ENCODE measurements at places on chromosomes 13 and 19.
A peak's percentile ranks its signal among the peaks of the same experiment; 100 is the strongest.

DNA sequence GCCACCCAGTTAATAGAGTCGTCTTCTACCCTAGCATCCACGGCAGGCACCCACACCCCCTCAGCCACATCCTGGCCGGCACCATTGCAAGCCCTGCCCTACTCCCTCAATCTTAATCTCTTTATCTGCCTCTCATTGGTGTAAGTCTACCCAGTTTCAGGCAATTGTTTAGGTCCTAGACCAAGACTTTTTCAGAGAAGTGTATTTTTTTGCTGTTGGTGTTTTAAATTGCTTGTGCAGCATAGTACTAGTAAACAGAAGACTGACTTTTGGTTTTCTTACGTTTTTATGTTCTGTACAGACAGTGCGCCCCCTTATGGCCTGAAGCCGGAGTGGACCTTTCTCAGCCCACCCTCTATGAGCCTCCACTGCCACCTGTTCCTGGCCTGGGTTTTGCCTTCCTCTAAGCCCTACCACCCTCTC lies 2.3 kb upstream of the LCP1 start:
- peak; percentile 8 for DNase-seq

GRCh38 chr13:98216135-98216565 lies 39.1 kb upstream of the RNF113B start:
- DNase-seq = no peak

DNA sequence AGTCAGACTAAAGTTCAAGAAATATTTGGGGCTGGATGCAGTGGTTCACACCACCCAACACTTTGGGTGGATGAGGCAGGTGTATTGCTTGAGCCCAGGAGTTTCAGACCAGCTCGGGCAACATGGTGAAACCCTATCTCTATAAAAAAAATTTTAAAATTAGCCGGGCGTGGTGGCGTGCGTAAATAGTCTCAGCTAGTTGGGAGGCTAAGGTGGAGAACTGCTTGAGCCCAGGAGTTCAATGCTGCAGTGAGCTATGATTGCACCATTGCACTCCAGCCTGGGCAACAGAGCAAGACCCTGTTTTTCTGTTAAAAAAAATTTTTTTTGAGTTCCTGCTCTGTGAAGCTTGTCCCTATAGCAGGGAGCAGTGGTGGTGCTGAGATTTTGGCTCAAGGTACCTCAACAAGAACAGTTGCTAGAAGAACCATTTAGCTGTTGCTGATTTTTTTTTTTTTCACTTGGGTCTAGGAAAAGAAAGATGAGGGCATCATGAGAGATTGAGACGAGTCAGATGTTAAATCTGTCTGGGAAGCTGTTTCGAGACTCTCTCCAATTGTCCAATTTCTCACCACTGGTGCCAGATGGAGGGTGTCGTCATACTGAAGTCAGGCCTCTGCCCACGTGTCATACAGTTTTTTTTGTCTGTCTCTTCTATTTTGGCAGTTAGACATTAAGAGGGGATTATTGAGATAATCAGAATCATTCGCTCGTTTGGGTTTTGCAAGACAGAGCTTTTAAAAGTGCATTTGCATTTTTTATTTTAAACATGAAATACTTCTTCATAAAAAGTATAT lies 3.7 kb downstream of the SLC25A42 start:
- no peak for DNase-seq

DNA sequence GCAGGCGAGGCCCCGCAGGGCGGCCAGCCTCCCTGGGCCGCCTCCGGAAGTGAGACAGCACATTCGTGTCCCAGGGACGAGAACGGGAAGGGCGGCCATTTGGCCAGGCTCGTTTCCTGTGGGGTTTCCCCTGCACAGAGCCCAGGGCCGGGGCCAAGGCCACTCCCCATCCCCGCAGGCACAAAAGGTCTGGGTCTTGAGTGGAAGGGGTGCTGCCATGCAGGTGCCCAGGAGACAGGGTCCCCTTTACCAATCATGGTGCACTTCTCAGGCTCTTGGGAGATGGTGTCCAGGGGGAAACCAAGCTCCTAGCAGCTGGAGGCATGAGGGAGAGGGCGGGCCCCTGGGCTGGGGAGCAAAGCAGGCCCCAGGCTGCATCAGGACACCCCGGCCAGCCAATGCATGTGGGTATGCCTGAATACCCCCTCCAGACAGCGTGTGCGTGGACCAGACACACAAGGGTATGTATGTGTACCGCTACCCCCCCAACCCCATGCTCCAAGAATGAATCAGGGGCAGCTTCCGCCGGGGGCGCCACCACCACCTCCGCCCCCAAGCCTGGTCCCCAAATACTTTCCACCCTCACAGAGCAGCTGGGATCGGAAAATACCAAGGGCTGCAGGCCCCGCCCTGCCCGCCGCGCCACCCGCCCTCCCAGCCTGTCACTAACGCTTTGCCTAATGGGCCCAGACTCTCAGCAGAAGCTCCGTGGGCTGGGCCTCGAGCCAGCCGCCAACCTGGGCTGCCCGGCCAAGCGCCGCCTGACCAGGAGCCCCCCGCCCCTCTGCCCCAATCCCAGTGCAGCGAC lies 37.6 kb upstream of the NANOS3 start:
- DNase-seq = peak; percentile 81

- DNase-seq = peak; percentile 68
Observed at GRCh38 chr13:97344265-97345175, 89.4 kb upstream of the RAP2A start.

GRCh38 chr19:46466536-46467196 lies 4.7 kb downstream of the PNMA8A start:
- DNase-seq = no peak

DNA sequence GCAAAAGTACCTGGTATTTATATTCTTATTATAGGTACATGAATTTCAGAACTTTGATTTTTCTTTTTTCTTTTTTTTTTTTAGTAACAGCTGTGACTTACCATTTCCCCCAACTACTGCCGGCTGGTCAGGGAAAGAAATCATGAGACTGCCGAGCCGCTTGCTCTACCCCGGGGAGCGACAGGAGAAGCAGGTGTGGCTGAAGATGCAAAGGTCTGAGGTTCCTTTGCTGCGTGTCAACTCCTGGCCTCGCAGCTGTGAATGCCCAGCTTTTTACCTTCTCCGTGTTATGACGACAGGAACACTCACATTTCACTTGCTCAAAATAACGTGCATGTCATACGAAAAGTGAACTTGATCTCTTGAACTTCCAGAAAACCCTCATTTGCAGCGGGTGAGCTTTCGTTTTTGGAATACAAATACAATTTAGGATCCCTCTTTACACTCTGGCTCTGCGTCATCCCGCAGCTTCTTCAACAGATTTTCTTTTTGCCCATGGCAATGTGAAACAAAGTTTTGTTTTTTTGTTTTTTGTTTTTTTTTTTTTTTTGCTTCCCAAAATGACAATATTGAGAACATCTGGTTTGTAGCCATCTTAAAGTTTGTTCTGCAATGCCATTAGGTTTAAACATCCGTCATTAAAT lies 117.9 kb downstream of the EFNB2 start:
- no peak for DNase-seq

Data from T47D (cell line).